ENCODE measurements at places on chromosomes 3 and 15. TPM values are rescaled to one million over a fixed set of nuclear protein-coding genes. Genes with fewer than 3 reads are reported as not detected.

The HYAL1 gene
- 0.42 TPM for total RNA-seq

The ZCWPW2 gene
- 1.0 TPM for total RNA-seq

The LPCAT4 gene
- 17.0 TPM for total RNA-seq

The EIF4E3 gene
- total RNA-seq: 4.3 TPM

The GOLGA8H gene
- total RNA-seq: 0.70 TPM

The CCDC191 gene
- 5.2 TPM for total RNA-seq

- H3K27ac ChIP-seq: no peak overlapping the region
- H3K36me3 ChIP-seq: no peaks in the 10 kb centered on the region
- H3K27me3 ChIP-seq: peaks cover 41% of the 10 kb centered on the region
- no peak for DNase-seq
- peaks cover 6% of the 10 kb centered on the region for H3K4me1 ChIP-seq
- H3K4me3 ChIP-seq: peak overlapping the region; percentile 41
Measured at GRCh38 chr15:33311312-33311971, 675 bp downstream of the RYR3 start.

DNA sequence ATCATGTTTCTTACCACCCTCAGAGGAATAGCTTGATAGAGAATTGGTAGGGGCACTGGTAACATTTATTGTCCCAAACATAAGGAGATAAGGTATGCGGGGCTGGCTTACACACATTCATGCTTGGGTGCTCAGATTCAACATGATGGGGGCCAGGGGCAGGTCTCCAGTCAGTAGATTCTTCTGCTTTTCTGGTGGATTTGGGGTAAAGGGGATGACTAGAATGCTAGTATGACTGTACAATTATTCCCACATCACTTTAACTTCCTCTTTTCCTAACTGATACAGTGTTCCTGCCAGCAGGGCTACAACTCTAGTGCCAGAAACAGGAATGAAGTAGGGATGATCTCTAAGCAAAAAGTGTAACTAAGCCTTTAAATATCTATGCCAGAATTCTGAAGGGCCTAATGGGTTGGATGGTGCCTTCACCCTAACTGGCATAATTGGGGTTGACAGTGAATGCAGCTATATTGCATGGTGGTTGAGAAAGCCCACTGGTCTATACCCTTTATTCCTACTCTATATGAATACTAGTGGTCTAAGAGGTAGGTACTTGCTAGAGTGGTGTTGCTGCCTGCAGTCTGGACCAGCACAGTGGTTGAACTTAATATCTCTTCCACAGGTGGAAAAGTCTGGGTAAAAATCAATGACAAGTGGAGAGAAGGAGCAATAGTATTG is 117.4 kb downstream of the IL12A start:
- no peaks in the 10 kb centered on the region for H3K36me3 ChIP-seq
- no peak overlapping the region for H3K27ac ChIP-seq
- DNase-seq: no peak
- H3K27me3 ChIP-seq: no peaks in the 10 kb centered on the region

DNA sequence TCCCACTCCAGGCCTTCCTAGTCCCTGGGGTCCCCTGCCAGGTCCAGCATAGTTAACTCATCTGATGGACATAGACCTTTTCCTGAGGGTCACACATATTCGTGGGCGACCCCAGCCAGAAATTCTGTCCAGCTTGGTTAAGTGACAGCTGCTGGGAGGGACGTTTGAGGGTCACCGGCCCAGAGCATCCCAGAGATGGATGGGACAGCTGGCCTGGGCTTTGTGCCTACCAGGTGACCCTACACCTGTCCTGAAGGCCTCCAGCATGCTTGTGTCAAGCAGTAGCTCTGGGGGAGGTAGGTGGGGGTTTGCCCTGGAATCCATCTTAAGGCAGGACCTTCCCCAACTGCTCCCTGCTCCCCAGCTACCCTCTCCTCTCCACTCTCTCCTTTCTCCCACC is 9.1 kb upstream of the DAG1 start:
- no peaks in the 10 kb centered on the region for H3K36me3 ChIP-seq
- no peaks in the 10 kb centered on the region for H3K27me3 ChIP-seq
- H3K27ac ChIP-seq: peak overlapping the region; percentile 67
- H3K4me3 ChIP-seq: no peak overlapping the region
- no peak for DNase-seq
- H3K4me1 ChIP-seq: peaks cover 18% of the 10 kb centered on the region

- H3K36me3 ChIP-seq: no peaks in the 10 kb centered on the region
- no peak overlapping the region for H3K27ac ChIP-seq
Measured at GRCh38 chr3:168517249-168518071, 421.7 kb upstream of the GOLIM4 start.
